Mesenteric fat pad (tissue), 1 donor: ENCODE measurements at places on chromosomes 7 and 10.

DNA sequence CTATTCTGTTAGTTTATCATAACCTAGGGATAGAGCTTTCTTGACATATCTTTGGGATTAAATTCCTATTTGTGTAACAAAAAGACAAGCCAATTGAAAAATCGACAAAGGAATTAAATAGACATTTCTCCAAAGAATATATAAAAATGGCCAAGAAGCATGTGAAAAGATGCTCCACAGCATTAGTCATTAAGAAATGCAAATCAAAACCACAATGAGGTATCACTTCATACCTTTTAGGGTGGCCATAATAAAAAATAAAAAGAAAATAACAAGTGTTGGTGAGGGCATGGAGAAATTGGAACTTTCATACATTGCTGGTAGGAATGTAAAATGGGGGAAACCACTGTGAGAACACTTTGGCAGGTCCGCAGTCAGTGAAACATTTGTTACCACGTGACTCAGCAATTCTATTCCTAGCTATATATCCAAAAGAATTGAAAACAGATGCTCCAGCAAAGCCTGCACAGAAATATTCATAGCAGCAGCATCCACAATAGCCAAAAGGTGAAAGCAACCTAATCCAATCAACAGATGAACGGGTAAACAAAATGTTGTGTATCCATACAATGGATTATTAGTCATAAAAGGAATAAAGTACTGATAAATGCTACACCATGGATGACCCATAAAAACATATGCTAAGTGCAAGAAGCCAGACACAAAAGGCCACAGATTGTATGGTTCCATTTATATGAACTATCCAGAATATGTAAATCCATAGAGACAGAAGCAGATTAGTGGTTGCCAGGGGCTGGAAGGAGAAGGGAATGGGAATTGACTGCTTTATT lies 20.5 kb downstream of the SPAG6 start:
- no peak for DNase-seq

- DNase-seq, result no peak
Measured at GRCh38 chr7:84277628-84278224, 83.1 kb upstream of the SEMA3A start.

GRCh38 chr10:75228834-75229233 lies 6.9 kb downstream of the COMTD1 start:
- no peak for DNase-seq

GRCh38 chr10:87670586-87670985 lies 10.9 kb downstream of the PAPSS2 start:
- DNase-seq, result no peak

- DNase-seq, result no peak
Measured at GRCh38 chr7:21923658-21924057, 22.0 kb downstream of the CDCA7L start.

- DNase-seq, result no peak
Measured at GRCh38 chr7:137127058-137127457, 216.5 kb downstream of the PTN start.

DNA sequence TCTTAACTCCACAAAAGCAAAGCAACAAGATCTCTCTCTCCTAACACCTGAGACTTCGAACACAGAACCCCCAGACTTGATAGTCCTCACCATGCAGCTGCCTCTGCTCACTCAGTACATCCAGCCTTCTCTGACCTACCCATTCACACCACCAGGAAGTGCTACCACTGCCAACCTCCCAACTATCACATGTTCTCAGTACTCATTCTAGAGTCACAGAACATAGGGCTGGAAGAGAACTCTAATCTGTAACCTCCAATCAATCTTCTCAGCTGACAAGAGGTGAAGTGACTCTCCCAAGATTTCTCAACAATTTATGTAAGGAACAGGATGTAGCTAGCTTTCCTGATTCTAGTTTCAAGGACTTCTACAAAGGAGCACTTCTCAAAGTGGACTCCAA lies 3.8 kb downstream of the NUDCD3 start:
- no peak for DNase-seq

DNA sequence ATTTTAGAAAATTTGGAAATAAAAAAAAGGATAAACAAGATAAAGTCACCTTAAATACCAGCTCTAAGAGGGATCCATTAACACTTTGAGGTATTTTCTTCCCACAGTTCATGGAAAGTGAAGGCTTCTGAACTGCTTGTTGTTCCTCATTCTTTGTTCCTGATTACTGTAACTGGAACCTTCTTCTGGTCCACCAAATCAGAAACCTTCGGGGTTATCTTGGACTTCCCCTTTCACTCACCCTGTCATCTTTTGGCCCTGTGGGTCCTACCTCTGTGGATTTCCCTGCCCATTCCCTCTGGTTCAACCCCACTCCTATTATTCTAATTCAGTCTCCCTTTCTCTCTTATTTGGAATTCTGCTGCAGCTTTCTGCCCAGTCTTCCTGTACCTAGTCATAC lies 116.5 kb upstream of the PRPS1L1 start:
- DNase-seq, result no peak

GRCh38 chr7:146635205-146636032 lies 518.8 kb downstream of the CNTNAP2 start:
- DNase-seq, result no peak

GRCh38 chr10:127834221-127834620 lies 58.5 kb downstream of the CLRN3 start:
- no peak for DNase-seq

GRCh38 chr10:113455947-113456346 lies 96.9 kb upstream of the HABP2 start:
- no peak for DNase-seq

GRCh38 chr10:93062514-93063143 lies 2.0 kb downstream of the CYP26C1 start:
- no peak for DNase-seq
